Germinal center (tissue), 1 donor: ENCODE measurements at places on chromosomes 6 and 20.

DNA sequence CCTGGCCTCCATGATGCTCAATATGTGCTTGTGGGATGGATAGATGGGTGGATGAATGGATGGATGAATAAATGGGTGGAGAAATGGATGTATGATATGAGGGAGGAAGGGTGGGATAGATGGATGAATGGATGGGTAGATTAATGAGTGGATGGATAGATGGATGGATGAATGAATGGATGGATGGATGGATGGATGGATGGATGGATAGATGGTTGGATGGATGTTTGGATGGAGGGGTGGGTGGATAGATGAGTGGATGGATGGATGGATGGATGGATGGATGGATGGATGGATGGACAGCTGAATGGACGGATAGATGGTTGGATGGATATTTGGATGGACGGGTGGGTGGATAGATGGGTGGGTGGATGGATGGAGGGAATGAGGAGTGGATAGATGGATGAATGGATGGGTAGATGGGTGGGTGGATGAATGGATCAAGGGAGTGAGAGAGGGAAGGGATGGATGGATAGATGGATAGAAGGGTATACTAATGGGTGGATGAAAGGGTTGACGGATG is 139.4 kb downstream of the CEBPB start:
- DNase-seq, result no peak

- DNase-seq, result no peak
These were observed 375.1 kb downstream of the BTBD9 start for GRCh38 chr6:38264605-38265004.

- no peak for DNase-seq
These were observed 125.1 kb downstream of the CDK19 start for GRCh38 chr6:110690106-110690654.

GRCh38 chr6:74100719-74101287 is 404.8 kb downstream of the CD109 start:
- DNase-seq, result no peak

GRCh38 chr20:41560970-41561369 is 57.2 kb downstream of the CHD6 start:
- no peak for DNase-seq

GRCh38 chr6:34523441-34524206 is 32.5 kb downstream of the SPDEF start:
- DNase-seq, result no peak

DNA sequence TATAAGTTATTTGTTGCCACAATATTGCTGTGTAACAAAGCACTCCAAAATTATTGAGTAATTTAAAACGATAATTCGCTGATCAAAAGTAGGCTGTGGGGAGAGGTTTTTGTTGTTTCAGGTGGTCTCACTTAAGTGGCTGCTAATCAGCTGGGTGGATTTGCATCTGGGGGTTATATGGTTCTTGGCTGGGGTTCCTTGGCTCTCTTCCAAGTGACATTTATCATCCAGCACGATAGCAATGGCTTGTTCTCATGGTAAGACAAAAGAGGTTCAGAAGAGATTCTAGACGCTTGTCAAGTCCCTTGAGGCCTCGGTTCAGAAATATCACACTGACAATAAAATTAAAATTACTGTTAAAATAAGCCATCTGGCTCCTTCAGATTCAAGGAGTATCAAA is 1648.8 kb downstream of the GRIK2 start:
- DNase-seq, result no peak

- no peak for DNase-seq
These were observed 2.0 kb upstream of the RAET1G start for GRCh38 chr6:149924933-149925252.

GRCh38 chr20:50271176-50271575 is 80.5 kb downstream of the CEBPB start:
- DNase-seq, result no peak

DNA sequence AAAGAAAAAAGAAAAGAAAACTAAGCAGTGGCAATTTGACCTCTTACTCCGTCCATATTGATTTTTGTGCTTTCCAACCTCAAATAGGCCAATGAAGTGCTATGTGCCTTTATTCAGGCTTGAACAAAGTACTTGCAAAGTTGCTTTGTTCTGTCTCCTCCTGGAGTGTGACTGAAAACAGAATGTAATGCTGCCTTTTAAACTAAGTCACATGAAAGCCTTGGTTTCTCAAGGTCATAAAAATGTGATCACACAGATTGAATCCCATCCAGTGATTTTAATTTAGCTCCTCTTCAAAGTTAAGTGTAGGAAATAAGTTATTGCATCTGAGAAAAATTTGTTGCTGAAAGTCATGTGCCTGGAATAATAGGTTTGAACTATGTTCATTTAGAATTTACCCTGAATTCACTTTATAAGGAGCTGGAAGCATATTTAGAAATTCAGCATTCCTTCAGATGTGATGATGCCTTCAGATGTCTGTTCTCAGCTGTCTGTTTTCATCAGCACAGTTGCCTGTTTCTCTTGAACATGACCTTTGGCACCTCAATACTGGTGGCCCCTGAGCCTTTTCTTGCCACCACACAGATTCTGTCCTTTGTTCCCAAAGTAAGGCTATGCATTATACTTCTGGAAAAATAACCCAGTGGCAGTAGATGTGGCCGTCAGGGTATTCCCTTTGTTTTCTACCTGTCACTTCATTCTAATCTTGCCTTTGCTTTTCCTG is 48.8 kb downstream of the KIZ start:
- DNase-seq, result no peak
